ENCODE measurements at places on chromosomes 11 and 22.

DNA sequence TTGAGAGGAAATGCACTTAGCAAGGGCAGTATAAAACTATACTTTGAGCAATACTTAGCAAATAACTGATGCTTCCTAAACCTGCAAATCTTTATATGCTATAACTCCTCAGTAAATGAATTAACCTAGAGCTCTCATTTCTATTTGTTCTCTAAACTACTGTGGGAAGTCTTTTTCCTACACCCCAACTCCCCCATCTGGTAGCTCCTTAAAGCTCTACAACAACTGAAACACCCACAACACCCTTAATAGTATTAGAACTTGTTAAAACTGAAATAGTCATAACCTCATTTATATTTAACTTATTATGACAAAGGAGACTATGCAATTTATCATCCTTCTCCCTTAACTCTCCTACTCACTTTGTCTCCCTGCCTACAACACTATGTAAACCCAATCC lies 43.4 kb downstream of the GUCY1A2 start:
- no peak for DNase-seq

- no peak for DNase-seq
Observed at GRCh38 chr11:521177-521688, 14.1 kb downstream of the HRAS start.

GRCh38 chr11:45804761-45805304 lies at the start of gene SLC35C1:
Gene SLC35C1 (plus strand): TSS chr11:45805149. CDS start chr11:45805802, 653 bp downstream.
- DNase-seq, result peak; percentile 99

DNA sequence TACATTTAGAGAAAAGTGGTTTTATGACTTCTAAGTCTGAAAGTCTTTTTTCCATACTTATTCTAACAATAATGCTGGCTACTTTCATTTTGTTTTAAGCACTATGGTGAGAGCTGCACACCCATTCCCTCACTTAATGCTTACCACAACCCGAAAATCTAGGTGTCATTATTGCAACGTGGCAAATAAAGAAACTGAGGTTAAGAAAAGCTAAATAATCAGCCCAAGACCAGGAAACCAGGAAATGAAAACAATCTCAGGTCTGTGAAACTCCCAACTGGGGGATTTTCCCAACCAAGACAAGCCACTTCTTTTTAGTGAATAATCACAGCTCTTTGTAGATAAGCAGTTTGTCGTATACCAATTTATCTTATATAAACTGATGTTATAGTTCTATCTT lies 126.3 kb downstream of the SLC1A2 start:
- DNase-seq, result no peak

- DNase-seq, result no peak
Observed at GRCh38 chr11:26043665-26044064, 288.3 kb upstream of the ANO3 start.

DNA sequence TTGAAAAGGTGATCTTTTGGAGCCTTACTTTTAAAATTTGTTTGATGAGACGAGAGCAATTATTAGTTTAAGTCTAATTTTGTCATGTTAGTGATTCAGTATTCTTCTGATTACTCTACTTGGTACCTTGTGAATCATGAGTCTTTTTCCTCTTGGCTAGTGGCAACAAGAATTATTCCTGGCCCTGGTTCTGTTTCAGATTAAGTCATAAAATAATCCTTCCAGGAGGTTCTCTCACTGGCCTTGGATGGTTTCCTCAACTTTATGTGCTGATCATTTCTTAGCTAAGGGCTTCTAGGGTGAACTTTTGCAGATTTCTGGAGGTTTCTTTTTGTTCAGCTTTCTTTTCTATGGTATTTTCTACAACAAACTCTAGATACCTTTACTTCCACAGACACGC lies 741.8 kb upstream of the LUZP2 start:
- DNase-seq, result no peak

GRCh38 chr11:31913985-31914384 lies 102.9 kb upstream of the PAX6 start:
- no peak for DNase-seq

DNA sequence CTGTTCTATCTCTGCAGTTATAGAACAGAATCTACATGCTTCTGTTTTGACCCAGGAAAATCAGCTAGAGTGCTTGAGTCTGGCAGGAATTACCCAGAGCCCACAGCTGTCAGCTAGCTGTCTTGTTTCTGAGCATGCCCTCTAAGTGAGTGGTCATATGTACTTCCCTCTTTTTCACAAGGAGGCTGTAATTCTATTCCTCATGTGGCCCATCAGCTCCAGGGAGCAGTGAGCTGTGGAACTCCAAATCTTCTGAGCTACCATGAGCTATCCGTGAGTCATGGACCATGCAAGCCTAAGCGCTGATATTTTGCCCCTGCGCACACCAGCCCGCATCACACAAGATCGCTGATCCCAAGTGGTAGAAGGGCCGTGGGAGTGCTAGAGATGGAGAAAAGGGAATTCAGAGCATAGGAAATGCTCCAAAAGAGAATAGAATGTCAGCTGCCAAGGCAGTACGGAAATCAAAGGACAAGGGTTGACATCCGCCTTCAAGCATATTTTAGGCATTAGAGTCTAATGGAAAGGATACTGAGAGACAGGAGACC lies 5.4 kb downstream of the FJX1 start:
- DNase-seq, result no peak

- no peak for DNase-seq
Observed at GRCh38 chr11:99766811-99767210, 746.1 kb downstream of the CNTN5 start.

GRCh38 chr11:61510166-61510919 lies 1.8 kb downstream of the LRRC10B start:
- peak; percentile 35 for DNase-seq

DNA sequence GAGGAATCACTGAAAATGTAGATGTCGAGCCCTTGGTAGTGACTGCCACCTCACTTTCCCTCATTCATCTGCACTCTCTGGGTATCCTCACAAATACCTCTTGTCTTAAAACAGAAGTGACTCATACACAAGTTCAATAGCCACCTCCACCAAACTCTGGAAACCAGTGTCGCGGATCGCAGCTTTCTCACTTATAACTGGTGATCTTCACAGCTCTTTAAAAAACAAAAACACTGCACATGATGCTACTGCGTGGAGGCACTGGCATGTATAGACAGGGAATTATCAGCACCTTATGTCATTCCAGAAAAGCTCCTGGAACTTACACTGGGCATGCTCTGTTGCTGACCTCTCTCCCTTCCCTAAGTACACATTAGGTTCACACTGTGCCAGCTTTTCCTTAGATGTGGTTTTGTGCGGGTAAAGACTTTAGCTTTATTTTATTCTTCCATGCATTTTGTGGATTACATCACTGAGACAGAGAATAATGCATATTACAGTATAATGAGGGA lies 425.5 kb upstream of the CADM1 start:
- DNase-seq, result no peak

GRCh38 chr11:101346591-101346990 lies 217.0 kb upstream of the PGR start:
- no peak for DNase-seq

DNA sequence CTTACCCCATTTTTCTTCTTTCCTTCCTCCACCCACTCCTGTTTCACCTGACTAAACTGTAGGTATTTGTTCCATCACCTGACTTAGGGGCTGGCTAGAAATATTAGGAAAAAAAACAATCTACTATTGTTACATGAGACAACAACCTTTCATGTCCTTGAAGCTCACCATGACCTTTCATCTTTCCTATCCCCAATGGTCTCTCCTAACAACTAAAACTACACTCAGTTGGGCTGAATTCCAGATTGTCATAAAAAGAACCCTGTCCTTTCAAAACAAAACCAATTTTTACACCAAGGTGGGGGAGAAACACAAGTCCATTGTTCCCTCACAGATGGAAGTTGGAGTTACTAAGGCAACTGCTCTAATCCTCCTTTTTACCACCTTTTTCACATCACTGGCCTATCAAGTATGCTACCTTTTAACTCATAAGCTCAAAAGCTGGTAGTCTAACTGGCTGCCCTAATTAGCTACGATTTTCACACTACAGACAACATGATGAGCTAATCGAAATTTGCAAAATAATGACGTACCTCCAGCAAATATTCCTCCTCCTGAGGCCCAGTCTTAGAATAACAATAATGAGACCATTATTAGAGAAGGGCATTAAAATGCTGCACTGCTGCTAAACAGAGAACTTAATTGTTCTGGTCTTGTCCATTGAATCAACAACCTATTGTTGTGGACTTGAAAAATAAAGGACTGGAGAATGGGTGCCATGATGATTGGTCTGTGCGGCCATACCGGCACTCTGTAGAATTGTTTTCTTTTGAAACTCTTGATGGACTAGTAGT lies 46.5 kb upstream of the SOX6 start:
- no peak for DNase-seq

DNA sequence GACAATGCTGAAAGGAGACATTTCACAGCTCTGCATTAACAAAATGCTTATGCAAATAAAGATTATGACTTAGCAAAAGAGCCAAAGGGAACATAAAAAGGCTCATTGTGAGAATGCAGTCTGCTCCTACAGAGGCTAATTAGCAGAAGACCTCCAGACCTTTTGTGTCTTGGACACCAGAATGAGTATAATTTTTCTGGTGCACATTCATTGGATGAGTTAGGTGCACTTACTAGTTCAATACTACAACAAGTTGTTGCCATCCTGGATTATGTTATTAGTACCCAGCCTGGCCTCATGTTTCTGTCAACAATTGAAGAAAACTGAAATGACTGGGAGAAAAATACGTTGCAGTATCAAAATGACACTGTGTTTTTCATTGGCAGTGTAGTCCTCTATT lies 613.2 kb upstream of the CHORDC1 start:
- DNase-seq, result no peak

GRCh38 chr11:117860139-117860538 lies 16.3 kb downstream of the FXYD6 start:
- DNase-seq, result no peak

DNA sequence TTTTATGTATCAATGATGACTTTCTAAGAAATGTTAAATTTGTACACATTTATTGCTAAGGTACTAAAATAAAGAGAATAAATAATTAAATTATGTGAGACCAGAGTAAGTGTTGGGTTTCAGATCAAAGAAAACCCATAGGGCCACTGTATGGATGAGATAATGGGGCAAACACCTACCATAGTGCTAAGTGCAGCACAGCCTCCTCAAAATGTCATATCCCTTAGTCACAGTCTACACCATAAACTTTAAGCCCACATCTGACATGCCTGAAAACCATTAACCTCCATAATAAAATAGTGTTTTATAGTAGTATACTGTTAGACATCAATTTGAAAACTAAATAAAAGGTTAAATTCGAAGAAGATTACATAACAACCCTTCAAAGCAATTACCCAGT lies 37.5 kb downstream of the SESN3 start:
- no peak for DNase-seq

- peak; percentile 45 for DNase-seq
Observed at GRCh38 chr11:70826541-70827335, 425.6 kb downstream of the SHANK2 start.

GRCh38 chr22:46007003-46007847 lies 30.3 kb upstream of the WNT7B start:
- peak; percentile 85 for DNase-seq

DNA sequence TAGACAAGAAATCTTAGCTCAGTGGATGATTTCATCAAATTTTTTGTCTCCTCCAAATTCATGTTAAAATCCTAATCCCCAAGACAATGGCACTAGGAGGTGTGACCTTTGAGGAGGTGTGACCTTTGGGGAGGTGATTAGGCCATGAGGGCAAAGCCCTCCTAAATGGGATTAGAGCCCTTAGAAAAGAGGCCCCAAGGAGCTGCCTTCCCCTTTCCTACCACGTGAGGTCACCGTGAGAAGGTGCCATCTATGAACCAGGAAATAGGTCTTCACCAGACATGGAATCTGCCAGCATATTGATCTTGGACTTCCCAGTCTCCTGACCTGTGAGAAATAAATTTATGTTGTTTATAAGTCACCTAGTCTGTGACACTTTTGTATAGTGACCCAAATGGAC lies 138.7 kb downstream of the TRIM29 start:
- no peak for DNase-seq

- DNase-seq, result no peak
Observed at GRCh38 chr11:33551051-33551450, 149.6 kb downstream of the C11orf91 start.

GRCh38 chr11:114775875-114776621 lies 97.7 kb downstream of the NXPE2 start:
- DNase-seq, result no peak

DNA sequence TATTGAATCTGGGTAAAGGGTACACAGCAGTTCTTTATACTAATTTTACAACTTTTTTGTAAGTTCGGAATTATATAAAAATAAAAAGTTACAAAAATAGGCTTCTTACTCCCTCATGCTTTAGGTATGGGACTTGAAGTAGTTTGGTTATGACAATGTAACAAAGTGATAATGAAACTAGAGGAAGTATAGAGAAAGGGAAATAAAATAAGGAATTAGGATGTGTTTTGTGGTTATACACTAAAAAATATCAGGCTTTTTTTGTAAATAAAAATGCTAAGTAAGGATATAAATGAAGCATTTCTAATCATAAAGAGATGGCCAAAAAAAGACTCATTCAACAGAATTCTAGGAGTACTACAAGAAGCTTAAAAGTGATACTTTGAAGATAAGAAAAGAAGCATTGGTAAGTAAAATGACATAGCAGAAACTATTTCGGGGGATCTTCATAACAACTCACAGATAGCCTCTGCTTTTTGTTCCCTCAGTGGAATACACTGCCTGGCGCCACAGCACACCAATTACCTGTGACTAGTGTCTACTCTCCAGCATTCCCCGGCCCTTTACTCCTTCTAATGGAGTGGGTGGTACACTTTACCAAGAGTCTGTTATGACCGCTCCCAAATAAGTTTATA lies 322.7 kb upstream of the PITPNB start:
- DNase-seq, result no peak

- DNase-seq, result no peak
Observed at GRCh38 chr11:106996691-106997090, 21.6 kb downstream of the GUCY1A2 start.

GRCh38 chr11:30758012-30758411 lies 171.9 kb upstream of the MPPED2 start:
- no peak for DNase-seq

DNA sequence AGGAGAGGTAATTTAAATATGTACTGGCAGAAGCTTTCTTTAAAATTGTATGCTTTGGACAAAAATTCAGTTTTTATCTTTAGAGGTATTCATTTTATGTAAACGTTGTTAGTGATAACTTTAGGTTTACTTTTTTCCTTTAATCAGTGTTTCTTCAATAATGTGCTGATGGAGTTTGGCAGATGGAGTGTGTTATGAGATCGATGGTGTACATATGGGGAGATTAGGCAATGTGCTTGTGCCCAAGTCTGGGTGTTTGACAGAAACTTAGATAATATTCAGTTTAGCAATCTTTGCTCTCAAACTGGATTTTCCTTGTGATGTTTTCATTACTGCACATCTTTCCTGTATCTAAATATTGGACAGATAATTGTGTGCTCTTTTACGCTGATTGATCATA lies 425.4 kb downstream of the JRKL start:
- DNase-seq, result no peak

DNA sequence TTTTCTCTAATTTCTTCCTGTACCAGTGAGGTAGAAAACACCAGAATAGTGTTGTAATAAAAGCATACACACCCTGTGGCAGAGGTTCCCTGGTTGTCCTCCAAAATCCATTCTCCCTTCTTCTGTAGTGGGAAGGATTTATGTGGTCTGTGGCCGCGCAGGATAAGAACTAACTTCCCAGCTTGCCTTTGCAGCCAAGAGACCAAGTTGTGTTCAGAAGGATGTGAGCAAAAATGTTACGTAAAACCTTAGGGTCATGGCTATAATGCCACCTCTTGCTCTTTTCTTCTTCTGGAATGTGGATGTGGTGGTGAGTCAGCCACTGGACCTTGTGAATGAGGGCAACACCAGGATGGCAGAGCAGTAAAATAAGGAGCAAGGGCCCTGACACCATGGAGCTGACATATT lies 28.4 kb downstream of the CCDC90B start:
- DNase-seq, result no peak
